ENCODE measurements at places on chromosomes 1 and 21.

GRCh38 chr1:162633081-162633762, 958 bp downstream of the DDR2 start:
- DNase-seq = no peak

GRCh38 chr1:14999441-14999840, 154.1 kb upstream of the TMEM51 start:
- DNase-seq = no peak

DNA sequence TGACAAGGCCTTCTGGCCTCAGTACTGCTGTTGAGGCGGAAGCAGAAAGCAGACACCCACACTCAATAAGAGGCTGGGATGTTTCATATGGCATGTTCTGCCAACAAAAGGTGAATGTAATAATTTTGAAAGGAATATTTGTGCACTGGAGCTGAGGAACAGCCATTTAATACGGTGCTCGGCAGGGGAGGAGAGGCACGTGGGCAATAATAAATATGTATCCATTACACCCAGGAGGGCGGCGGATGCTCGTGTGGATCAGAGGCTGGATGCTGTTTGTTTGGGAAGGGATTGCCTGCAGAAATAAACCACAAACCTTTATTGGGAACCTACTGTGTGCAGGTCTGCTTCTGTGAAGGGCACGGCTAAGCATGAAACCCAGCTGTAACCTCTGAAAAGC, 92.0 kb downstream of the VWA5B1 start:
- no peak for DNase-seq

- no peak for DNase-seq
Observed at GRCh38 chr1:241615043-241615974, 24.9 kb downstream of the CHML start.

GRCh38 chr1:228101614-228101993, 1.5 kb downstream of the C1orf35 start:
- no peak for DNase-seq

- no peak for DNase-seq
Observed at GRCh38 chr1:165376041-165376810, 19.7 kb upstream of the LMX1A start.

DNA sequence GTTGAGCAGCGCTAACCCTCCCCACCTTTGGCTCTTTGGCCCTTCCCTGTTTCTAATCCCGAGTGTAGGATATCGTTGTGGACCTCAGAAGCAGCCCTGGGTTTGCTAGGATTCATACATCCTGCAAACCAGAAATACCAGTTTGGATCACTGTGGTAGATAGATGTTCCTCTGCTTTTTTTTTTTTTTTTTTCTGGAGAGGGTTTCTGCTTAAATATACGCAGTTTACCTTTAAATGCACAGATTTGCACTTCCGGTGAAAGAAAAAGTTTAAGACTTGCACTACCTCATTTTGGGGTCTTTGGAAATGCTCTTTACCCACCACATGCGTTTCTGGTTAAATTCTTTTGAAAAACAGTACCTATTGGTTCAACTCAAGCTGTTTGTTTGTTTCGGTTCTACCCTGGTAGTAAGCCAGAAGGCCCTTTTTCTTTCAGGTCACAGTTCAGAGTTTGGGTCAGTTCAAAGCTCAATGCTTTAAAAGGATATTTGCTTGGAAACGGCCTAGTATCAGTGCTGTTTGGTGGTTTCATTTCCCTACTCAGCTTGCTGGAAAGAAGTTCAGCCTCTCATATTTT, 908 bp downstream of the DDI2 start:
- DNase-seq = peak; percentile 33

GRCh38 chr21:45071874-45072737, 2.3 kb upstream of the ADARB1 start:
- no peak for DNase-seq

GRCh38 chr1:37233606-37234005, 199.3 kb upstream of the GRIK3 start:
- DNase-seq = no peak

DNA sequence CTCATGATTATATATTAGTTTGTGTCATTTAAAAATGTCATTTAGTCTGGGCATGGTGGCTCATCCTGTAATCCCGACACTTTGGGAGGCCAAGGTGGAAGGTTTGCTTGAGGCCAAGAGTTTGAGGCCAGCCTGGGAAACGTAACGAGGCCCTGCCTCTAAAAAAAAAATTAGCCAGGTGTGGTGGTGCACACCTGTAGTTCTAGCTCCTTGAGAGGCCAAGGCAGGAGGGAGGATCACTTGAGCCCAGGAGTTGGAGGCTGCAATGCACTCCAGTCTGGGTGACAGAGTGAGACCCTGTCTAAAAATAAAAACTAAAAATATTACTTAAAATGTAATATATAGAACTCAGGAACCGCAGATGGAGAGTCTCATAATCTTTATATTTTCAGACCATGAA, 34.6 kb downstream of the RUNX3 start:
- no peak for DNase-seq
